ENCODE measurements at places on chromosomes 4 and X. TPM values are rescaled to one million over a fixed set of nuclear protein-coding genes. Genes with fewer than 3 reads are reported as not detected.
A peak's percentile ranks its signal among the peaks of the same experiment; 100 is the strongest.

DNA sequence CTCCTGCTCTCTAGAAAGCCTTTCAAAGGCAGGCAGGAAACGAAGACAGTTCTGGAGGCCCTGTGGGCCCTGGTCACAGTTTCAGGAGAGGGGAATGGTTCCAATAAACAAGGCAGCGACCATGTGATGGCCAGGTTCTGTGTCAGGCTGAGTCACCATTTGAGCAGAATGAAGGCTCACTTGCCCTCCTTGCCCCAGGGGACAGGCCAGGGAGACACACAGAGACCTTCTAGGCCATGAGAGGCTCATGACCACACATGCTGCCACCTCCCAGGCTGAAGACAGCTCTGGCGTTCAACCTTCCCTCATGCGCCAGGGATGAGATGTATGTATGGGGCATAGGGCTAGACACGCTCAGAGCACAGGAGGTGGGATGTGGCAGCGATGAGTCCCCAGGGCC is 22.9 kb upstream of the TRIM2 start:
- H3K27ac ChIP-seq = no peak overlapping the region
- no peaks in the 10 kb centered on the region for H3K27me3 ChIP-seq
- DNase-seq = no peak
- no peaks in the 10 kb centered on the region for H3K4me1 ChIP-seq
- no peaks in the 10 kb centered on the region for H3K36me3 ChIP-seq
- no peak overlapping the region for H3K4me3 ChIP-seq

DNA sequence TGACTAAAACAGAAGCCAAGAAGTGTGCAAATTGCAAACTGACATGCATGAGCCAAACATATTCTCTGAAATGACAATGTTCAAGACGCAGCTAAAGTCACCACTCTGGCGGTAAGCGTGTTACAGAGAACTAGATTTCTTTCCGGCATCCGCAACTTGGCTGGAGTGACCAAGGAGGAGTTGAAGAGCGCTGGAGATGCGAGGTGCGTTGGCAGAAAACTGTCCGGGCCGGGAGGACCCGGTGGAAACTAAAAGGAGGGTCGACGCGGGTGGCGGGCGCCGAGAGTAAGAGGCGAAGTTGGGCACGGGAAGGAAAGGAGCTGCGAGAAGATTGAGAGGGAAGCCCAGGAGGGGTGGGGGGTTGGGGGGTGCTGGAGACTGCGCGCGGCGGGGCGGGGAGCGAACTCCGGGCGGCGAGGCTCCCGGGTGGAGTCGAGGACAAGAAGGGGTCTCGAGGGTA is 807 bp downstream of the SEL1L3 start:
- H3K36me3 ChIP-seq = peaks cover 16% of the 10 kb centered on the region
- peak overlapping the region; percentile 95 for H3K4me3 ChIP-seq
- H3K27me3 ChIP-seq = no peaks in the 10 kb centered on the region
- DNase-seq = peak; percentile 49

- no peak overlapping the region for H3K4me3 ChIP-seq
- no peak overlapping the region for H3K27ac ChIP-seq
- no peaks in the 10 kb centered on the region for H3K4me1 ChIP-seq
- DNase-seq = no peak
- no peaks in the 10 kb centered on the region for H3K36me3 ChIP-seq
Observed at GRCh38 chr4:22597471-22597870, 81.6 kb upstream of the ADGRA3 start.

GRCh38 chrX:123961268-123962005 is at the start of gene STAG2:
STAG2 (plus strand) TSS chrX:123961706; CDS start chrX:124022628, 60,922 bp downstream.
- DNase-seq = peak; percentile 64
- peaks cover 26% of the 10 kb centered on the region for H3K4me1 ChIP-seq
- H3K4me3 ChIP-seq = peak within 1 kb of the TSS; percentile 92
- H3K36me3 ChIP-seq = peaks cover 16% of the 10 kb centered on the region
- no peaks in the 10 kb centered on the region for H3K27me3 ChIP-seq
- H3K27ac ChIP-seq = peak within 1 kb of the TSS; percentile 96

GRCh38 chr4:176729489-176729888 is 63.2 kb downstream of the VEGFC start:
- H3K4me1 ChIP-seq = no peaks in the 10 kb centered on the region
- no peak for DNase-seq
- no peak overlapping the region for H3K4me3 ChIP-seq
- no peak overlapping the region for H3K27ac ChIP-seq
- H3K36me3 ChIP-seq = no peaks in the 10 kb centered on the region

- DNase-seq = no peak
- no peaks in the 10 kb centered on the region for H3K27me3 ChIP-seq
- H3K27ac ChIP-seq = peak overlapping the region; percentile 13
- peaks cover 2% of the 10 kb centered on the region for H3K4me1 ChIP-seq
Observed at GRCh38 chrX:129427267-129427666, 96.0 kb downstream of the SMARCA1 start.

GRCh38 chr4:144955104-144955503 is 142.9 kb downstream of the ANAPC10 start:
- peaks cover 4% of the 10 kb centered on the region for H3K27me3 ChIP-seq

DNA sequence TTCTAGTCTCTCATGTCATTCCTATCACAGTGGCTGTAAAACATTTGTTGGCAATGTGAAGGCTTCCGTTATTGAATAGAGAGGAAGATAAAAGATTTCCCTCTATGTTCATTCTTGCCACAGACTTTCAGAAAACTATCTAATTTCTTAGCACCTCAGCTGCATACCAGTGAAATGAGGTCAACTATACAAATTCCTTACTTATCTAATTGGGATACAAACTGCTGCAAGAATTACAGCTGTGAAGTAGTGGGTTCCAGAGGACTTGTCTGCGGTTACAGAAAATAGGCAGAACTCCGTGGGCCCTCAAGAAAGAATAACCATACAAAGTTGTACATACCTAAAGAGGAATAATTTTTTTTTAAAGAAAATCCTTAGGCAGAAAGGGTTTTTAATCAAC is 175.8 kb downstream of the PPP1R2C start:
- no peaks in the 10 kb centered on the region for H3K4me1 ChIP-seq
- H3K27me3 ChIP-seq = no peaks in the 10 kb centered on the region
- no peaks in the 10 kb centered on the region for H3K36me3 ChIP-seq
- no peak overlapping the region for H3K27ac ChIP-seq

DNA sequence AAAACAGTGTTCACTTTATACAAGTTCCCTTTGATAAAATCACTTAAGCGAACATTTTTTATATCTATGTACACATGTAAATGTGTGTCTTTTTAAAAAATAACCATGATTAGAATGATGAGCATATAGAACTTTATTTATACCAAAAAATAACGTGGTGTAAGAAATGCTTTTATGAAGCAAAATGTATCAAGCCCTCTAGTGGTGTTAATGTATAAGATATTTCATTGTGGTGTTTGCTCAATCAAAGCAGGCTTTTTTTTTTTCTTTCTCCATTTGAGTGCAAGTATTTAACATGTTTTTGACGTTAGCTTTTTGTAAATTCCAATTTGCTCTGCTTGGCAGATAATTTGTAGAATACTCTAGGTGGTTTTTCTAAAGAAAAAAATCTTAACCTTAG is 2092.4 kb upstream of the TENM3 start:
- no peak for DNase-seq
- H3K4me3 ChIP-seq = no peak overlapping the region
- H3K27me3 ChIP-seq = no peaks in the 10 kb centered on the region
- no peaks in the 10 kb centered on the region for H3K4me1 ChIP-seq
- H3K27ac ChIP-seq = no peak overlapping the region
- no peaks in the 10 kb centered on the region for H3K36me3 ChIP-seq

DNA sequence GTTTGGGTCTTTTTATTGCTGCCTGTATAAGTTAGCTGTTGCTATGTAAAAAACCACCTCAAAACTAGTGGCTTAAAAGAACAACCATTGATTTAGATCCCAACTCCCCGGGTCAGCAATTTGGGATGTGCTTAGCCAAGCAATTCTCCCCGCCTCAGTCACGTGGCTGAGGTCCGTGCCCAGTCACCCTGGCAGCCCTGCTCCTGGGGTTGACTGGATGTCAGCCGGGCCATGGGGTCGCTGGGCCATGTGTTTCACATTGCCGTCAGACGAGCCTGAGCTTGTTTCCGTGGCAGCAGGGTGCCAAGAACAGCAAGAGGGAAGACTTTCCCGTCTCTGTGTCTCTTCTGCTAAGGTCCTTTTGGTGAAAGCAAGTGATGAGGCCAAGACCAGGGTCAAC is 345.7 kb upstream of the FAT1 start:
- no peaks in the 10 kb centered on the region for H3K36me3 ChIP-seq
- no peak overlapping the region for H3K4me3 ChIP-seq
- no peaks in the 10 kb centered on the region for H3K27me3 ChIP-seq
- no peak overlapping the region for H3K27ac ChIP-seq
- no peak for DNase-seq
- no peaks in the 10 kb centered on the region for H3K4me1 ChIP-seq

DNA sequence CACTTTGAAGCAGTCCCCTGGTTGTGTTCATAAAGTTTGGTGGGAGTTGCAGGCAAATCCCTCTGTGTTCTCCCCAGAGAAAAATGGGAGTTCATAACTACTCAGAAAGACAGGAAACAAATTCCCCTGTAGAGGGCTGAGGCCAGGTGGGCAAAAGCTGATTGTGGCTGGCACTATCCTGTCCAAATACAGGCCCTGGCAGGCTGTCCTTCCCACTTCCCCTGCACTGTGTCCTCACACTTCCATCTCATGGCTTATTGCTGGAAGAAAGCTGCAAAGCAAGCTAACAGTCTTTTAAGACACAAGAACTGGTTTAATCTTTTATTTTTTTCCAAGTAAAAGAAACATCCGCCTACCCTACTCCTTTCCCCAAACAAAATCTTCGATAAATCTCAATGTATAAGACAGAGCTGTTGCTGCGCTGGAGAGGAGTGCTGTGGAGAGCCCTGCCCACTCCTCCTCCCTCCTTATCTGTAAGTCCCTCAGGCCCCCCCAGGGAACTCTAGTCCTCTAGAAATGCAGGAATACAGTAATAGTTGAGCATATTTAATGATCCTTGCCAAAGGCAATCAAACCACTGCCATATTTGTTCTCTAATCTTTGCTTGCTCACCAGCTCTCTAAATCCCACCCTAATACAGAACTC is 14.0 kb downstream of the TAPT1 start:
- peaks cover 56% of the 10 kb centered on the region for H3K36me3 ChIP-seq
- no peak overlapping the region for H3K4me3 ChIP-seq
- peak overlapping the region; percentile 43 for H3K27ac ChIP-seq
- H3K4me1 ChIP-seq = peaks cover 55% of the 10 kb centered on the region
- no peaks in the 10 kb centered on the region for H3K27me3 ChIP-seq
- no peak for DNase-seq

DNA sequence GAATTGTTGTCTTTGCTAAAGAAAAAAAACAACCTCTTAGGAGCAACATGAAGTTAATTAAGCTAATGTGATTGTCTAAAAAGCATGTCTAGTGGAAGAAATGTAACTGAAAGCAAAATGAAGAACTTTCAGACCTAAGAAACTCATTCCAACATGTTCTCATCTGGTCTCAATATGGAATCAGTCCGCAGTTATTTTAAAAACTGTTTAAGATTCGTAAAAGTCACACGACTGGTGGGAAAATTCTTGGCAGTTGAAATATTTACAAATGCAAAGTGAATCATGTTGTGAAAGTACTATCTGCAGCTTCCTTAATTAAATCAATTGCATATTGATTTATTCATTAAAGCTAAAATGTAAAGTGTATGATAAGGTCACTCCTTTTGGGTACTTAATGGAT is 117.8 kb upstream of the DIAPH2 start:
- no peak overlapping the region for H3K4me3 ChIP-seq
- H3K4me1 ChIP-seq = no peaks in the 10 kb centered on the region
- H3K27ac ChIP-seq = no peak overlapping the region
- no peaks in the 10 kb centered on the region for H3K27me3 ChIP-seq
- no peaks in the 10 kb centered on the region for H3K36me3 ChIP-seq

DNA sequence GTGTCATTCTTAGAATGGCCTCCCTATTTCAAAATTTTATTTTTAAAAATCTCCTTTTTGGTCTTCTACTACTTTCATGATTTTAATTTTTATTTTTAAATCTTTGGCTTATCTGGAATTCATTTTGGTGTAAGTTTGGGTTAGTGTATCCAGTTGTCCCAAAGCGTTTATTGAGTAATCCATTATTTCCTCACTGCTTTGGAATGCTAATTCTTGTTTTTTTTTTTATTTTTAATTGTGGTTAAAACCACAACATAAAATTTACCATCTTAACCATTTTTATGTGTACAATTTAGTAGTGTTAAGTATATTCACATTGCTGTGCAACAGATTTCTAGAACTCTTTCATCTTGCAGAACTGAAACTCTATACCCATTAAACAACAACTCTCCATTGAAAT is 8.7 kb downstream of the CITED1 start:
- H3K4me1 ChIP-seq = no peaks in the 10 kb centered on the region
- no peak for DNase-seq
- H3K4me3 ChIP-seq = no peak overlapping the region
- peaks cover 38% of the 10 kb centered on the region for H3K27me3 ChIP-seq
- H3K36me3 ChIP-seq = no peaks in the 10 kb centered on the region

- no peak overlapping the region for H3K4me3 ChIP-seq
- H3K36me3 ChIP-seq = no peaks in the 10 kb centered on the region
Observed at GRCh38 chrX:84735025-84735424, 232.8 kb upstream of the HDX start.

GRCh38 chr4:141768954-141769353 is 132.6 kb downstream of the IL15 start:
- DNase-seq = no peak
- H3K4me3 ChIP-seq = no peak overlapping the region
- peaks cover 16% of the 10 kb centered on the region for H3K4me1 ChIP-seq
- H3K27me3 ChIP-seq = peaks cover 2% of the 10 kb centered on the region
- H3K27ac ChIP-seq = no peak overlapping the region

- no peak overlapping the region for H3K4me3 ChIP-seq
- H3K36me3 ChIP-seq = no peaks in the 10 kb centered on the region
- peaks cover 17% of the 10 kb centered on the region for H3K4me1 ChIP-seq
- peaks cover 5% of the 10 kb centered on the region for H3K27me3 ChIP-seq
- no peak overlapping the region for H3K27ac ChIP-seq
Observed at GRCh38 chrX:106481341-106481740, 130.4 kb upstream of the RADX start.

- H3K4me1 ChIP-seq = peaks cover 16% of the 10 kb centered on the region
- peak within 1 kb of the TSS; percentile 66 for H3K4me3 ChIP-seq
Observed at GRCh38 chr4:100189820-100190642, at the start of gene DDIT4L. DDIT4L (minus strand) TSS chr4:100190468; CDS start chr4:100189983, 485 bp downstream.

DNA sequence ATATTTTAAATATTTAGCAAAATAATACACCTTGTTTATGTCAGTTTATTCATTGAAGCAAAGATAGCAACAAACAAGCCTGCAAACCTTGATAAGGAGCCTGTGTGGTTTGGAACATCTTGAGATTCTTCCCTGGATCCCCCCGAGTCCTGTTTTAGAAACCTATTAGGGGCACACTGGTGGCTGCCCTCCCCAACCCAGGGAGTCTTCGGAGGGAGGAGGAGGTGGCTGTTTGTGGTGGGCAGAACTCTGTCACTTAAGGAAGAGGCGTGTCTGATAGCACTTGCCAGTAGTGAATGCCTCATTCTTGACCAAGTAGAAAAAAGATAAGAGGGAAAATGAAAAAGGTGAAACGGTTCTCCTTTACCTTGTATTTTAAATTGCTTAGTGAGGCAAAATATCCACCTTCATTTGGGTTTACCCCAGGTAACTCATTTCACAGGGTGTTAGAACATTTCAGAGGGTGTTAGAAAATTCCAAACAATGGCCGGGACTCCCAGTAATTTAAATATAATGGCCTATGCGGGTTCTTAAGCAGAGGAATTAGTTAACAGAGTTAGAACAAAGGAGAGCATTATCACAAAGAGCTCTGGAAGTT is 10.4 kb downstream of the KIT start:
- no peaks in the 10 kb centered on the region for H3K36me3 ChIP-seq
- H3K27ac ChIP-seq = no peak overlapping the region
- DNase-seq = no peak
- H3K4me1 ChIP-seq = no peaks in the 10 kb centered on the region

The FGF16 gene
- total RNA-seq = not detected

The FDCSP gene
- total RNA-seq = not detected

The RAB40AL gene
- 0.31 TPM for total RNA-seq

The ARHGAP6 gene
- not detected for total RNA-seq

The NLGN4X gene
- 0.12 TPM for total RNA-seq

The SSX7 gene
- not detected for total RNA-seq

The PCDH19 gene
- not detected for total RNA-seq

The NSDHL gene
- total RNA-seq = 13.9 TPM

The ADGRG4 gene
- not detected for total RNA-seq

The MAGEE1 gene
- 5.0 TPM for total RNA-seq

Data from activated CD4-positive, alpha-beta T cell treated with anti-CD3 and anti-CD28 coated beads, Interleukin-2, amount 10 ng/mL, durations not matched to agents 7 days and 5 days (primary cell).